Ascending aorta (tissue), 2 donors: ENCODE measurements at places on chromosomes 2 and 18.

DNA sequence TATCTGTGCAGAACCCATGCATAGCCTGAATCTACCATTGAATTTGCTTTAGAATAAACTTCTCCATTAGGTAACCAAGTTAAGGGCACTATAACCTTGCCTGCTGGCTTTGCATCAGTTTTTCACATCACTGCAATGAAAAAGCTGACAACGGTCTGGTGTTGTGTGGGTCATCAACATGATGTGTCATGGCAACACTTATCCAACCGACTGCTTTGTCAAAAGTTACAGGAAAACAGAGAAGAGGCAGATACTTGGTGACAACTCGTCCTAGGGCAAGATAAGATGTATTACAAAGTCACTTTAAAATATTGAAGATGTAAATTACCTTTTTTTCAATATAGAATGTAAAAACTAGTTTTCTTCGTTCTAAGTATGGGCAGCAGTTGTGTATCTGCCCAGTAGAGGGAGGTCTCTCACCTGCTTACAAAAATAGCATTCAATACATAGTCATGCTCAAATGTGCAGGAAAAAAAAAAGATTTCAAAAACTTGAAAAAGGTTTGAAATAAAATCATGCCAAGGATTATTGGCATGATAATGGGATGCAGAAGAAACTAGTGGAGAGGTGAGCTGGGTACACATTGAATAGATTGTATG lies 96.3 kb downstream of the EVA1A start:
- no peak for DNase-seq
- H3K4me3 ChIP-seq: no peak overlapping the region
- no peaks in the 10 kb centered on the region for H3K4me1 ChIP-seq
- no peaks in the 10 kb centered on the region for H3K36me3 ChIP-seq

DNA sequence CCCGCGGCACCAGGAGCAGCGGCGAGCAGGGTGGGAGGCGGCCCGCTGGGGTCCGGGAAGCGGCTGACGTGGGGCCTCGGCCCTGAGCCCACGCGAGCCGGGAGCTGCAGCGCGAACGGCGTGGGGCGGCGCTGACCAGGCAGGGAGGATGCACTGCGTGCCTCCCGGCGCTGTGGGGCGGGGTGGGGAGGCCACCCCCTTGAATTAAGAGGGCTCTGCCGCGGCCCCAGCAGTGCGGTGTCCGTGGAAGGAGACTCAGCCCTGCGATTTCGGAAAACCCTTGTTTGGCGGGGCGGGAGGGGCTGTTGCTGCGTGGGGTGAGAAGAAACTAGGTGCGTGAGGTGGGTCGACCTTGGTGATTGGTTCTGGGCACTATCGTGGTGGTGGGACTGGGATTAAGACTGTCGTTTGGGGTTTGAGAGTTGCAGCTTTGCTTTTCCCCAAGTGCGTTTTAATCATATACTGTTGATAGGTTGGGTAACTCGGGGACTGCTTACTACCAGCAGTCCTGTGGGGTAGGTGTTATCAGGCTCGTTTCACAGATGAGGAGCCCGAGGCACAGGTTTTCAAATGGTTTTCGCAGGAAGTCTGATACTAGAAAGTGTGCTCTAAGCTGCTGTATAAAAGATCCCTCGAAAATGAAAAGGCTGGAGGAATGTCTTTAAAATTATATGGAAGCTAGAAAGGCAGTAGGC lies 722 bp downstream of the ACSL3 start:
- H3K36me3 ChIP-seq: no peaks in the 10 kb centered on the region
- H3K27ac ChIP-seq: peak overlapping the region; percentile 96
- peak overlapping the region; percentile 83 for H3K4me3 ChIP-seq
- peaks cover 35% of the 10 kb centered on the region for H3K4me1 ChIP-seq
- DNase-seq: no peak

DNA sequence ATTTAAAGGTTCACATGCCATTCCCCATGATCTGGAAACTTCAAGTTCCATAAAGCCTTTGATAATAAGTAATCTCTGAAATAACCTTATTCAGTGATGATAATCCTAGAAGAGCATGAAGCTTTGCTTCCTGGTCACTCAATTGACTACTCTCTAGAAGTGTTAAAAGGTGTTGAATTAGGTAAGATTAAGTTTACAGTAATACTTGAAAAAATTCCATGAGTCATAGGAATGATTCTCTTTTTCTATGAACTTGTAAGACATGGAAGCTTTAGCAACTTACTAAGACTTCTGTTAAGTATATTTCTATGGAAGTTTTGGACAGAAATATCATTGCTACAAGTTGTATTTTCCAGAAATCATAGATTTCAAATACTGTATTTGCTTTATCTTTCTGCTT lies 100.6 kb downstream of the MYO1B start:
- peaks cover 3% of the 10 kb centered on the region for H3K36me3 ChIP-seq
- H3K4me3 ChIP-seq: no peak overlapping the region
- H3K27ac ChIP-seq: no peak overlapping the region
- no peaks in the 10 kb centered on the region for H3K4me1 ChIP-seq
- no peak for DNase-seq
- H3K27me3 ChIP-seq: no peaks in the 10 kb centered on the region

- no peaks in the 10 kb centered on the region for H3K36me3 ChIP-seq
- H3K4me1 ChIP-seq: no peaks in the 10 kb centered on the region
- no peak for DNase-seq
- H3K27ac ChIP-seq: no peak overlapping the region
- H3K27me3 ChIP-seq: no peaks in the 10 kb centered on the region
These were observed 13.3 kb upstream of the CDH7 start for GRCh38 chr18:65737471-65737955.

DNA sequence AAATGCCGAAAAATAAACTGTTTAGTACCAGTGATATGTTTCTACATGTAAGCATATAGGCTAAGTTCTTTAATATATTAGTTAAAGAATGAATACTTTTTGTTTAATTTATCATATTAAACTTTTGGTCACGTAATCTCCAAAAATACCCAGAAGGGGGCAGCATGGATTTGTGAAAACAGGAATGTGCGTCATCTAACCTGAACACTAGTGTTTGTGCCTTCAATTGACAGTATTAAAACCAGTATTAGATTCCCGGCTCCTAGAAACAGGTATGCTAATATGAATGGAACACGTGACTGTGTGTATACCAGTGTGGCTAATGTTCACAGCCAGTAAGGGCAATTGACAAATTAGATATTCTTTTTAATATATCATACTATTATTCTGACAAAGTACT lies 51.8 kb downstream of the WDR7 start:
- DNase-seq: no peak
- no peak overlapping the region for H3K27ac ChIP-seq
- no peaks in the 10 kb centered on the region for H3K36me3 ChIP-seq

GRCh38 chr2:62473246-62473827 lies 32.7 kb downstream of the TMEM17 start:
- H3K27me3 ChIP-seq: no peaks in the 10 kb centered on the region
- H3K36me3 ChIP-seq: no peaks in the 10 kb centered on the region
- peak; percentile 52 for DNase-seq
- H3K4me1 ChIP-seq: peaks cover 16% of the 10 kb centered on the region

- H3K27ac ChIP-seq: no peak overlapping the region
- no peak for DNase-seq
- no peaks in the 10 kb centered on the region for H3K36me3 ChIP-seq
- H3K4me1 ChIP-seq: no peaks in the 10 kb centered on the region
- H3K4me3 ChIP-seq: no peak overlapping the region
These were observed 72.2 kb downstream of the GALNT14 start for GRCh38 chr2:31066086-31066485.

DNA sequence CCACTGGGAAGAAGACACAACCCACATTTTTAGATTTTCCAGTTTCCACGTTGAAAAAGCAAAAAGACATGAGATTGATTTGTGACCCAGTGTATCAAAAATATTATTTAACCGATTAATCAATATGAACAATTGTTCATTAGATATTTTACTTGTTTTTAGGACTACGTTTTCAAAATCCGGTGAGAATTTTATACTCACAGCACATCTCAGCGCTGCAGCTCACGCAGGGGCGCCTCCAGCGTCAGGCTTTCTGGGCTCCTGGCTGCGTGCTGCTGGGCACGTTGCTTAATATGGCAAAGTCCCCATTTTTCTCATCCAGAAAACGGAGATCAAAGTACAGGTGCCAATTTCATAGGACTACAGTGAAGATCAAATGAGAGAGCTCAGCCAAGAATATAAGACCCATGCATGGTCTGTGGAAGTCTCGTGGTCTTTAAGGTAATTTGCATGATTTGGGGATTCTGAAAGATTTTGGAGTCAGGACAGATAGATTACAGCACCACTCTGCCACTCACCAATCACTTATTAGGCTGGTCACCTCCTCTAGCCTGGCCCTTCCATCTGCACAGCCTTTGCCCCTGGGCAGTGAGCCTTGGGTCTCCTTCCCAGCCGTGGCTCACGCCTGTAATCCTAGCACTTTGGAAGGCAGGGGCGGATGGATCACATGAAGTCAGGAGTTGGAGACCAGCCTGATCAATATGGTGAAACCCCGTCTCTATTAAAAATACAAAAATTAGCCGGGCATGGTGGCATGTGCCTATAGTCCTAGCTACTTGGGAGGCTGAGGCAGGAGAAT lies 36.2 kb downstream of the PTPN18 start:
- peak overlapping the region; percentile 91 for H3K4me3 ChIP-seq
- H3K36me3 ChIP-seq: no peaks in the 10 kb centered on the region
- no peak for DNase-seq
- H3K27ac ChIP-seq: peak overlapping the region; percentile 82
- peaks cover 9% of the 10 kb centered on the region for H3K4me1 ChIP-seq

DNA sequence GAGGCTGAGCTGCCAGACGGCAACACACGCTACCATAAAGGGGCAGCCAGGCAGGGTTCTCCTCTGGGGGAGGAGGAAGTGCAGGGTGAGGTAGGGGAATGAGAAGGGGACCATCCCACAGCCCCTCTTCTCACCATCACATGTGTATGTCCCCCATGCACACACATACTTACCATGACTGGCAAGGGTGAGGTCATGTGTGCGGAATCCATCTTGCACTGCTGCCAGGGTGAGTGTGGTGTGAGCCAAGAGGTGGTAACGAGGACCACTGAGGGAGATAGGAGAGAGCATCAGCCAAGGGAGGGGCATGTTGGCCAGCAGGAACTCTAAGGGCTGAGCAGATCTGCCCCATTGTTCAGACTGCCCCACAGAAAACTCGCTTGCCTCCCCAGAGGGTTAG lies 7.1 kb downstream of the WDR54 start:
- H3K4me1 ChIP-seq: no peaks in the 10 kb centered on the region
- H3K4me3 ChIP-seq: no peak overlapping the region
- H3K36me3 ChIP-seq: peaks cover 50% of the 10 kb centered on the region
- no peak overlapping the region for H3K27ac ChIP-seq

GRCh38 chr2:176096986-176097819 lies 2.4 kb upstream of the HOXD12 start:
- H3K36me3 ChIP-seq: no peaks in the 10 kb centered on the region
- H3K4me1 ChIP-seq: peaks cover 19% of the 10 kb centered on the region
- DNase-seq: no peak
- H3K27me3 ChIP-seq: peaks cover 74% of the 10 kb centered on the region
- H3K4me3 ChIP-seq: peak overlapping the region; percentile 61
- H3K27ac ChIP-seq: no peak overlapping the region

GRCh38 chr18:3449512-3450011 lies 410 bp upstream of the TGIF1 start:
- H3K36me3 ChIP-seq: no peaks in the 10 kb centered on the region
- peak overlapping the region; percentile 79 for H3K4me3 ChIP-seq
- DNase-seq: no peak
- peaks cover 18% of the 10 kb centered on the region for H3K4me1 ChIP-seq
- H3K27ac ChIP-seq: peak overlapping the region; percentile 100

DNA sequence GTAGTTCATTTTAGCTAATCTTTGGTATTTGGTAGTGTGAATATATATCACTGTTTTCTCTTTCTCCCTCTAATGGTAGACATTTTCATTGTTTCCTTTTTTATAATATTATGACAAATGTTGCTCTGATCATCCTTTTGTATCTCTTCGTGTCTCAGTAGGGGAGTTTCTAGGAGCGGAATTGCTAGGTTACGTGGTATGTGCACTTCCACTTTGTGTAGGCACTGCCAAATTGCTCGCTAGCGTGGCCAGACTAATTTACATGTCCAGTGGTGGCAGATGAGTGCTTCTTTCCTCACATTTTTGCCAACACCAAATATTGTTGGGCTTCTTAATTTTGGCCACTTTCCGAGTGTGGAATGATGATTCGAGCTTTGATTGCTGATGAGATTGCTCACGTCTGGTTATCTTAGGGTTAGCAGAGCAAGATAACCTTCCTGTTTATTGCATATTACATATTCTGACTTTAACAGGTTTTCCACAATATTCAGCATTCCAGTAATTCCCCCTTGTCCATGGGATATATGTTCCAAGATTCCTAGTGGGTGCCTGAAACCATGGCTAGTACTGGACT lies 30.4 kb upstream of the GREB1 start:
- no peak overlapping the region for H3K27ac ChIP-seq
- H3K4me3 ChIP-seq: no peak overlapping the region
- no peaks in the 10 kb centered on the region for H3K36me3 ChIP-seq
- no peaks in the 10 kb centered on the region for H3K4me1 ChIP-seq
- no peak for DNase-seq

DNA sequence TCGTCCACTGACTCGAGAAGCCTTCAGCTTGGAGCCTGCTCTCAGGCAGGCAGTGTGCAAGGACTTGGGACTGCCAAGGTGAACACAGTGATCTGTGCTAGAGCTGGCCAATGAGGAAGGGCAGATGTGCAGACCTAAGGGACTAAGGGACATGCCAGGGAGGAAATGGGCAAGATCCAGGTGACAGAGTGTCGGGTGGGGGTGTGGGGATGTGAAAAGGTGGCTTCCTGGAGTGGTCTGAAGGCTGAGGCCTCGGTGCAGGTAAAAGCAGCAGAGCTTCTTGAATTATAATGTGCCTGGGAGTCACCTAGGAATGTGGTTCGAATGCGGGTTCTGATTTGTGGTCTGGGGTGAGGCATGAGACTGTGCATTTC lies 42.0 kb downstream of the STEAP3 start:
- H3K27ac ChIP-seq: no peak overlapping the region
- H3K4me3 ChIP-seq: no peak overlapping the region
- peaks cover 10% of the 10 kb centered on the region for H3K36me3 ChIP-seq
- no peaks in the 10 kb centered on the region for H3K27me3 ChIP-seq
- H3K4me1 ChIP-seq: no peaks in the 10 kb centered on the region
- DNase-seq: peak; percentile 38

DNA sequence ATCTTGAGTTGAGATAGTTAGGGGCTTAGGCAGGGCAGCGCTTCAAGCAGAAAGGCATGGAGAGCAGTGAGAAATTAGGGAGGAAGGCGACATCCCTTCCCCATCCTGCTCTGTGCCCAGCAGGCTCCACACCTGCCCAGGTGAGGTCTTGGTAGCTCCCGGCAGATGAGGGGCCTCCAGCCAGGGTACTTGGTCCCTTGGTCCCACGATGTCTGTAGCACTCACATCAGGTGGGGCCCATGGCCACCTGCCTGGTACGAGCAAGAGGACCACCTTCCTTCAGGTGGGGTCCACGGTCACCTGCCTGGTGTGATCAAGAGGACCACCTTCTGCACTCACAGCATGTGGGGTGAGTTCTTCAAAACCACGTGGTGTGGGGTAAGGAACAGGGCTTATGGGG lies 91.2 kb downstream of the GALR1 start:
- no peaks in the 10 kb centered on the region for H3K36me3 ChIP-seq
- no peak for DNase-seq
- no peak overlapping the region for H3K27ac ChIP-seq
- H3K27me3 ChIP-seq: no peaks in the 10 kb centered on the region
- no peak overlapping the region for H3K4me3 ChIP-seq
- no peaks in the 10 kb centered on the region for H3K4me1 ChIP-seq

- no peak for DNase-seq
- no peak overlapping the region for H3K27ac ChIP-seq
- H3K4me1 ChIP-seq: no peaks in the 10 kb centered on the region
These were observed 54.2 kb upstream of the PAX3 start for GRCh38 chr2:222352981-222353380.

GRCh38 chr2:215590010-215590745 lies 154.3 kb upstream of the FN1 start:
- DNase-seq: no peak
- no peak overlapping the region for H3K4me3 ChIP-seq
- no peak overlapping the region for H3K27ac ChIP-seq
- no peaks in the 10 kb centered on the region for H3K36me3 ChIP-seq
